CMK (cell line): ENCODE measurements at places on chromosomes 1 and 21.

- no peak for DNase-seq
Measured at GRCh38 chr1:37940299-37940947, 6.4 kb downstream of the INPP5B start.

GRCh38 chr1:199205740-199206441 lies 567.1 kb downstream of the PTPRC start:
- DNase-seq, result no peak

DNA sequence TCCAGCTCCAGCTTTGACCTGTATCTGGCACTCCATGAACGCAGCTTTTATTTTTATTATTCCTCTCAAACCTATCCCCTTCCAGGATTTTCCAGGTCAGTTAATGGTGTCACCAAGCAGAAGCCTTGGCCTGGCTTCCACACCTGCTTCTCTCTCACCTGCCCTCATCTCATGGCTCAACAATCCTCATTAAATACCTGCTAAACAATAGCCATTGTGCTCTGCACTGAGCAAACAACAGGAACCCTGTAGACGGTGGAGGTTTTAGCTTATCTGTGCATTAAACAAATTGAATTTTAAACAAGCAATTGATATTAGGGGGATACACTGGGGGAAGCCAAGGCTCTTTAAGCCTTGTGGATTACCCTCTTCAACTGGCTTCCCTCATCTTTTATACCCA lies 15.3 kb downstream of the PYCR2 start:
- DNase-seq, result no peak

DNA sequence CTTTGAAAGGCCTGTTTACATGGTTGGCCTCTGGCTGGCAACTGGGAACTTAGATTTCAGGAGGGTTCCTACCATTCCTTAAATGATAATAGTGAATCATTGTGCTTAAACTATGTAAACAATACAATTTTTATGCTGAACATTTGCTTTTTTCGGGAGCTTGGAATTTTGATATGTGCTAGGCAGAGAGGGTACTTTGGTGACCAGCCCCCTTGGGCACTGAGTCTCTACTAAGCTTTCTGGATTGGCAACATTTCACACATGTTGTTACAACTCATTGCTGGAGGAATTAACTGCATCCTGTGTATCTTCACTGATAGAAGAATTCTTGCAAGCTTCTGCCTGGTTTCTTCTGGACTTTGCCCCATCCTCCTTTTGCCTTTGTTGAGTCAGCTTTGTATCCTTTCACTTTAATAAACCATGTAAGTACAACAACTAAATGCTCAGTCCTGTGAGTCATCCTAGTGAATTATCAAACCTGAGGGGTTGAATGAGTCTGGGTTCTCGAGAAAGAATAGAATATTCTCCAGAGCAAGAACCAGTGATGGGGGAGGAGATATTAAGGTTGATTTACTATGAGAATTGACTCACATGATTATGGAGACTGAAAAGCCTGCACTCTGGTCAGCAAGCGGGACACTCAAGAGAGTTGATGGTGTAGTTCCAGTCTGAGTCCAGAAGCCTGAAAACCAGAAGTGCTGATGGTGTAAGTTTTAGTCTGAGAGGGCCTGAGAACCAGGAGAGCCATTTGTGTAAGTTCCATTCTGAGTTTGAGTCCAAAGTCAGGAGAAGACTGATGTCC lies 3.1 kb upstream of the SLC16A4 start:
- DNase-seq, result no peak

DNA sequence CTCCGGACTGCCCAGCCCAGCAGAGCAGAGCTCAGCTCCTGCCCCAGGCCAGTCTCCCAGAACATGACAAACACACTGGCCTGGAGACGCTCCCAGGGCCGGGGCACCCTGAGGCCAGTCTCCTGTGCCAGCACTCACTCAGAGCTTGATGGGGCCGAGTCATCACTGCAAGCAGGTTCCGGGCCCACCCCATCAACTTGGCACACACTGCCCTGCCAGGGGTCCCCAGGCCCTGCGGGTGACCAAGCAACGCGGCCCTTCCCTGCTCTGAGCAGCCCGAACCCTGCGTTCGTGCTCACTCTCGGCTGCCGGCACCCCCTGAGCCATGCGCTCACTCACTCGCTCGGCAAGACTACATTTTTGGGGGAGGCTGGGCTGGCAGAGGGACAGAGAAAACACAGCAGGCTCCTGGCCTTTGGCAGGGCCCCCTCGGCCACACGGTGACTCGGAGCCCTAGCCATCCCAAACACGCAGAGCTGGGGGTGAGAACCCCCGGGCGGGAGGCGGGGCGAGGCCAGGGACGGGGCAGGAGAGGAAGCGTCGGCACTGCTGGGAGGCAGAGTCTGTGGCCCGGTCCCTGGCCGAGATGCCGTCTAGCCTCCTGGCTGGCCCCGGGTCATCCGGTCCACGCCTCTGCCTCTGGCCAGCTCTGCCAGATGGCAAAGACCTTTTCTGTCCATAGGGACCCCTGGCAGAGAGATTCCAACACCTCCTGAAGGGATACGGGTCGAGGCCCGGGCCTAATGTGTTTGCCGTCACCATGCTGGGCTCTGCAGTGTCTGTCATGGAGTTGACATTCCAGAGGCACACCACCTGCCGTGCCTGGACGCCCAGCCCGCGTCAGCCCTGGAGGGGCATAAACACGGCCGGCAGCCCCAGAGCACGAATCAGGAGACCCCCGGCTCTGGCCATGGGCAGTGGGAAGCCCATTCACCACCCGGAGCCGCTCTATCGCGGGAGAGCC lies 68.0 kb downstream of the MEGF6 start:
- DNase-seq, result no peak

DNA sequence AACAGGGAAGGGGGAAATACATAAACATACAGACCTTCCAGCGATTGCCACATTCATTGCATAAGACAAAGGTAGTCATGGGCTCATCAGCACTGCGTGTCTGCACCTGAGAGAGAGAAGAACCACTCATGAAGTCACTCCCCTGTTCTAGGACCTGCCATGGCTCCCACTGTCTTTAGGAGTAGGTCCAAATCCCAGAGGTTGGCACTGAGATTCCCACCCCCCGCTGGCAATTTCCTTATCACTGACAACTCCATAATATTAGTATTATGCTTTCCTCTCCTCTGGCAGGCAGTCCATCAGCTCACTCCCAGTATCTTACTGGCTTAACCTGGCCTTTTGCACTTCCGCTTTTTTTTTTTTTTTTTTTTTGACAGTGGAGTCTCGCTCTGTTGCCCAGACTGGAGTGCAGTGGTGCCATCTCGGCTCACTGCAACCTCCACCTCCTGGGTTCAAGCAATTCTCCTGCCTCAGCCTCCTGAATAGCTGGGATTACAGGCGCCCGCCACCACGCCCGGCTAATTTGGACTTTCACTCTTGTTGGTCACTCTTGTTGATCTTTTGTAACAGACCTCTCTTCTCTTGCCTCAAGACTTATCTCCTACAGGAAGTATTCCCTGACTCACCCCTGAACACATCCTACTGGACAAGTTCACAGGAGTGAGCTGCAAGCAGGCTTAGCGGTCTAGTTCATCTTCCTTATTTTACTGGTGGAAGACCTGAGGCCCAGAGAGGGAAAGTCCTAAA lies 14.8 kb upstream of the ZNF436 start:
- no peak for DNase-seq

- no peak for DNase-seq
Measured at GRCh38 chr1:201275253-201275666, 8.0 kb upstream of the PKP1 start.

- DNase-seq, result no peak
Measured at GRCh38 chr1:198811449-198811848, 172.6 kb downstream of the PTPRC start.

DNA sequence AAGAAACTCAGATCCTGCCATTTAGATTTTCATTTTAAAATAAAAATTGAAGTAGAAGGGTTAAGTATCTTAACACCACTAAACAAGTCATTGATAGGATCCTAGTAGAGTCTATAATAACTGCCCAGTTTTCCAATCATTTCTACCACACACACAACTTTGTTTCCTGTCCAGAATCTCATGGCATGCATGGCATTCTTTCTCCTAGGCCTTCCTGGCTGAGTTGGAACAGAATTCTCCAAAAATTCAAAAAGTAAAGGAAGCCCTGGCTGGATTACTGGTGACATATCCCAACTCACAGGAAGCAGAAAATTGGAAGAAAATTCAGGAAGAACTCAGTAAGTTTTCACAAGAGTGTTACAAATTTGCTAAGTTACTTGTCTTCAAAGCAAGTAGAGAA lies 111.4 kb upstream of the BMP8A start:
- no peak for DNase-seq

GRCh38 chr1:205805082-205805711 lies 7.8 kb downstream of the SLC41A1 start:
- DNase-seq, result no peak

DNA sequence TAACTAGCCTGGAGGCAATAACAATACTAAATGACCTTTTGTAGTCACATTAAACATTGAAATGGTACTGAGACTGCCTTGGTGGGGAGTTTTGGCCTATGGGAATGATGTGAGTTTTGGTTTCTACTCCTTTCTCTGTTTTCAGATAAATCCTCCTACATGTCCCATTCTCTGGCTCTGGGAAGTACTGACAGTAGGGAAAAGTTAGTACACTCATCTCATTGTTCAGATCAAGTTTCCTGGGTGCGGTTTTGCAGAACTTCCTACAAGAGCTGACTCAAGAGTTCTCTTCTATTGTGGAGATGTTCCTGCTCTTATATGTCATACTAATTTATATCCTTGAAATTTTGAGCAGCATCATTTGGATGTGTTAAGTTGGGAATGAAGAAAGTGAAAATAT lies 74.2 kb upstream of the MACF1 start:
- DNase-seq, result no peak

GRCh38 chr1:164064501-164064900 lies 494.5 kb upstream of the PBX1 start:
- no peak for DNase-seq

DNA sequence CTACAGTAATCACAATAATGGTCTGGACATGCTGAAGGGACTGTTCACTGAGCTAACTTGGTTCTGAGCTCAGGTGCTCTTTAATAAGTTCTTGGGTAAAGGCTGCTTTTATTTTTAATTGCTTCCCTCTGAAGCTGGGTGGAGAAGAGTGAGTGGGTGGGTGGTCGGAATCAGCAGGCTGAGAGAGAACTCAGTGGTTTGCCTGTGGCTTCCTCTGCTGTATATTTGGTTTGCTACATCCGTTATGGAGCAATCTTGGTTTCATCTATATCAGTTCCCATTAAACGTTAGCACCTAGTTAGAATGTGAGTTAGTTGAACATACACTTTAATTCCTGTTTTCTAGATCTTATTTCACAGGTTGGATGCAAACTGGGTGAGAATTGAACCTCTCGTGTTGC lies 23.3 kb downstream of the CNIH4 start:
- no peak for DNase-seq

GRCh38 chr21:29538115-29538514 lies 239.4 kb downstream of the BACH1 start:
- no peak for DNase-seq

GRCh38 chr1:224540535-224540934 lies 75.6 kb upstream of the CNIH3 start:
- DNase-seq, result no peak

DNA sequence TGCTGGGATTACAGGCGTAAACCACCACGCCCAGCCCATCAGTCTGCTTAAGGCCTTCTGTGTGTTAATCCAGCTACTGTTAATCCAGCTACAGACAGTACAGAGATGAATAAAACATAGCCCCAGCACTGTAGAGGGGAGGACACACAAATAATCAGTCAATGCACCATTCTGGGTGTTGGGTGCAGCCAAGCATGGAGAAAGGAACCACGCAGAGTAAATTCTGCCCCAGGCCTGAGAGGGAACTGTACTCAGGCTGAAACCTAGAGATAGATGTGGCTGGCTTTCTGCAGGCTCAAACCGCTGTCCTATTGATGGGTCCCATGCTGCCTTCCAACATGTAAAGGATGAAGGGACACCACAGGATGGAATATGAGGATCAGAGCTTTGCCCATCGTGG lies 136.8 kb upstream of the IGSF21 start:
- DNase-seq, result no peak

DNA sequence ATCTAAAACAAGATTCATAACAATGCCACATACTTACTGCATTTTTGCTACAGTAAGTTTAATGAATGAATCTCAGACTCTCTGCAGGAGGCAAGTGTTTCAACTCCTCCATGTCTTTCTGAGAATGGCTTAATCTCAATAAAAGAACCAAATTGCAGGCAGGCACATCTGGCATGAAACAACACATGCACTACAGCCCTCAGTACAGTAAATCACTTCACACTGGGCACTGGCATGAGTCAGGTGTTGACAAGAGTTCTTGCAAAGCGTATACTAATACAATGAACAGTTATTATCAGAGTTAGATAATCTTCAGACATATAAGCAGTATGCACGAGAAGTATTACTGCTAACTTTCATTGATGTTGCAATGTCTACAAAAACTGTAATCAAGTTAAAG lies 1386.8 kb downstream of the MRPL39 start:
- no peak for DNase-seq

- no peak for DNase-seq
Measured at GRCh38 chr1:221708987-221709386, 32.9 kb downstream of the DUSP10 start.

DNA sequence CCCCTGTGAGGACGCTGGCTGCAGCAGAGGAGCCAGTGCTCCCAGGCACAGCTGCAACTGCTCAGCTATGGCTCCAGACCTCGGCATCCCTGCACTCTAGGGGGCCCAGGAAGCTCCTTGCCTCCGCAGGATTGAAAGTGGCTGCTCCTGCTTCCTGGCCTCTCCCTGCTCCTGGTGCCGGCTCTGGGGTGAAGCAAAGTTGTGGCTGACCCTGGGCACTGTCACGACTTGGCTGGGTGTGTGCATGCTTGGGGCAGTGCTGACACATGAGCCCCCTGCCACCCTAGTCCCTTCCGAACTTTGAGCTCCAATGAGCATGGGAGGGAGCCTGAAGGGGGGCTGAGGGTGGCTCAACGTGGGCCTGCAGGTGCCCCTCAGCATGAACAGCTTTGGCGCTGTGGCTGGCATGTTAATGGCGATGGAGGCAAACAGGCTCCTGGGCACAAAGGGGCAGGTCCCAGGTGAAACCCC lies 1512.2 kb downstream of the KCNT2 start:
- DNase-seq, result no peak

DNA sequence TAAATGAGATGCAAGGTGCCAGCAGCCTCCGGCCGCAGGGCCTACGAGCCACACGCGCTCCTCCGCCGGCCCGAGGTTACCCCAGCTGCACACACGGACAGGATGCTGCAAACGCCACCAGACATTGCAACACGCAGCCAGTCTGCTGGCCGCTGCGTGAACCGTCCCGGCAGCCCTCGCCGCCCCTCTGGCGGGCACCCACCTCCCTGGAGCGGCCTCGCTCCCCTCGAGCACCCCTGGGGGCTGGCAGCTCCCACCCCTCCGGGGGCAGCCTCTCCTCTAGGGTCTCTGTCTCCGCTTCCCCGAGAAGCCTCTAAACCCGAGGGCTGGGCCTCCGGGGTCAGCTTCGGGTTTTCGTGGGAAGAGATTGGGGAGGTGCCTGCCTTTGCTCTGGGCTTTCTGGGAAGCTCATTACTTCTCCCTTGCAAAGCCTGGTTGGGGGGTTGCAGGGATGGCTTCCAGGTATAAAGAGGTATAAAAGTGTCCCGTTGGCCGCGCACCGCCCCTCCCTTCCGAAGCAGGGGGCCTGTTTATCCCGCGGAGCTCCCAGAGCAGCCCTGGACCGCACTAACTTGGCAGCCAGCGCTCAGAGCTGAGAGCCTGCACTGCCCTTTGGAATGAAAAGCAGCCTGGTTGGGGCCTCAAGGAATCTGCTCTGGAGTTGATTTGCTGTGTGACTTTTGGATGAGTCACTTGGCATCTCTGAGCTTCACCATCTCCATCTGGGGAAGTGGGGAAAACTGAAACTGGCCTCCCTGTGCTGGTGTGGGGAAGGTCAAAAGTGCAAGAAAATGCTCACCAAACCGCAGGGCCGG lies 21.8 kb downstream of the DHRS3 start:
- DNase-seq, result no peak

- no peak for DNase-seq
Measured at GRCh38 chr1:12112711-12113161, 49.6 kb downstream of the TNFRSF8 start.
